ENCODE measurements at places on chromosomes 1 and 21.

- peaks cover 4% of the 10 kb centered on the region for H3K4me1 ChIP-seq
- H3K36me3 ChIP-seq, result no peaks in the 10 kb centered on the region
- H3K27ac ChIP-seq, result no peak overlapping the region
Measured at GRCh38 chr1:10730985-10731384, 65.5 kb downstream of the CASZ1 start.

- H3K36me3 ChIP-seq, result no peaks in the 10 kb centered on the region
- no peaks in the 10 kb centered on the region for H3K4me1 ChIP-seq
- H3K27ac ChIP-seq, result no peak overlapping the region
- H3K4me3 ChIP-seq, result no peak overlapping the region
Measured at GRCh38 chr1:157249326-157249725, 111.1 kb upstream of the ETV3 start.

DNA sequence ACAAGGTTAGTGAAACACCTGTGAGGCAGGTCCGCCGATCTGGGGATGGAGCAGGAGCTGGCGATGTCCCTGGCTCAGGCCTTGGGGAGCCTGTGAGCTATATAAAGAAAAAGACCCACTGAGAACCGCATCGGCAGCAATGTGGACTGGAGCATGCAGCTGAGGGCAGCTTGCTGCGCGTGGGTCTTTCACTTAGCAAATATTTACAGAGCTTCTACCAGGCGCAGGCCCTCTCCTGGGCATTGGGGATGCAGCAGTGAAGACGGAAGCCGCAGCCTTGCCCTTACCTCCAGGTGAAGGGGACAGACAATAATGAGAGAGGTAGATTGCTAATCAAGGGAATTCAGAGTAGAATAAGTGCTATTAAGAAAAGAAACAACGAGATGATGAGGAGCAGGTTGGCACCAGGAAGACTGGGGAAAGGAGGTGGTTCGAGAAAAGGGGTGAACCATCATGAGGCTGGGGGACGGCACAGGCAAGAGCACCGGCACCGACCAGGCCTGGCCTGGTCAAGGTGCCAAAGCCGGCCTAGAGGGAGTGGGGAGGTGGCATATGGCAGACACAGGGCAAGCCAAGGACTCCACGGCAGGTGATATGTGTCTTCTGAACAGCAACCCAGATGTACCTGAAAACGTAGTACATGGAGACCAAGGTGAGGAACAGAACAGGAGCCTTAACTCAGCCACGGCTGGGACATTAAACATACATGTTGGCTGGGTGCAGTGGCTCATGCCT is 60.7 kb upstream of the PAX7 start:
- no peak for DNase-seq
- no peaks in the 10 kb centered on the region for H3K4me1 ChIP-seq
- H3K4me3 ChIP-seq, result no peak overlapping the region
- no peaks in the 10 kb centered on the region for H3K36me3 ChIP-seq
- H3K27ac ChIP-seq, result no peak overlapping the region

- no peaks in the 10 kb centered on the region for H3K27me3 ChIP-seq
- peaks cover 20% of the 10 kb centered on the region for H3K4me1 ChIP-seq
- H3K36me3 ChIP-seq, result no peaks in the 10 kb centered on the region
Measured at GRCh38 chr21:43733529-43734071, 14.7 kb downstream of the PDXK start.

- no peak overlapping the region for H3K27ac ChIP-seq
- no peak overlapping the region for H3K4me3 ChIP-seq
- no peak for DNase-seq
- no peaks in the 10 kb centered on the region for H3K36me3 ChIP-seq
- H3K4me1 ChIP-seq, result peaks cover 4% of the 10 kb centered on the region
Measured at GRCh38 chr1:16385659-16386453, 18.8 kb downstream of the SZRD1 start.

Measured in colonic mucosa (tissue), 4 donors.